ENCODE measurements at places on chromosomes 11 and 22.

GRCh38 chr22:23282089-23282501, 101.8 kb downstream of the BCR start:
- no peak for DNase-seq

DNA sequence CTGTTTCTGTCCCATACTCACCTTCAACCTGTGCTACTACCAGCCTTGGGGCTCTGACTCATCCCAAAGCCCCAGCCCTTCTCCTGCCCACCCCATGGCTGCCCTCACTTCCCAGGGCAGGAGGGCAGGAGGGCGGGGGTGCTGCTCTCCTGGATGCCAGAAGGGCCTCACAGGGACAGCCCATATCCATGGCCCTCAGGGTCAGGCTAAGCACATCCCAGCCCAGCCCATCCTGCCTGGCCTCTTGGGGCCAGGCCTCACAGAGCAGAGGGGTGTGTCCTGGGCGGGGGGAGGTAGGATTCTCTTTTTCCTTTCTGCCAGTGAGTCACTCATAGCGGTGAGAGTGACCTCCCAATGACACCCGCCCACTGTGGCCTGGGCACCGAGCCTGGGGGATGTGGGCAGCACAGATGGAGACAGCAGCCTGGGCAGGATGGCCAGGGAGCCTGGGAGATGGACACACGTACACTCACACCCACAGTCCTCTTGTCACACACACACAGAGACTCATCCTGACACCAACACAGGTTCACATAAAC, 2.4 kb downstream of the LTBP3 start:
- DNase-seq, result no peak

DNA sequence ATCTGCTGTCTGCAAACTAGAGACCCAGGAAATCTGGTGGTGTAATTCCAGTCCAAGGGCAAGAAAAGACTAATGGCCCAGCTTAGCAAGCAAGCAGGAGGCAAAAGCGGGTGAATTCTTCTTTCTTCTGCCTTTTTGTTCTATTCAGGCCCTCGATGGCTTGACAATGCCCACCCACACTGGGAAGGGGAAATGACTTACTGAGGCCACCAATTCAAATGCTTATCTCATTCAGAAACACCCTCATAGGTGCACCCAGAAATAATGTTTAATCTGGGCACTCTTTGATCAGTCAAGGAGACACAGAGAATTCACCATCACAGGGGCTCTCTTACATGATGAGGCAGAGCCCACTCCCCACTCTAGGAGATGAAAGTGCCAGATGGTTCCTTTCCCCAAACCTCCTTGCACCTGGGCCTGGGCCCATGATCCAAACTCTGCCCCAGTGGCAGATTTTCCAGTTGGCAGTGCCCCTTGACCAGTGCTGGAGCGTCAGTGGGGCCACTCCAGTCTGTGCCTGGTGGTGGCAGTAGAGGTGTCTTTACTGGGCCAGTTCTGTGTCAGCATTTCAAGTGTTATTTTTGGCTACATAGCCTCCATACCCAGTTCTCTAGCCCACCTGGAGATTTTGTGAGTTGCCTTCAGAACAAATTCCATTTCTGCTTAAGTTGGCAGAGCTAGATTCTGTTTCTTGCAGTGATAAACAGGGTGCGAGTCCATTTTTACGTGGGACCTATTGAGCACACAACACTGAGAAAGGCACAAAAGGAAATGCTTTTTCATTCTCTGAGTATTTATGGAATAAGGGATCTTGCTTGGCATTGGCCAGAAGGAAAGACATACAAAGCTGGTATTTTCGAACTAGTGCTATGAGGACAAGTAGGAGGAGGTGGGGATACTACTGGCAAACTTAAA, 7.5 kb downstream of the ELMOD1 start:
- DNase-seq, result no peak

GRCh38 chr22:24996420-24996952, 44.0 kb downstream of the KIAA1671 start:
- DNase-seq, result no peak

DNA sequence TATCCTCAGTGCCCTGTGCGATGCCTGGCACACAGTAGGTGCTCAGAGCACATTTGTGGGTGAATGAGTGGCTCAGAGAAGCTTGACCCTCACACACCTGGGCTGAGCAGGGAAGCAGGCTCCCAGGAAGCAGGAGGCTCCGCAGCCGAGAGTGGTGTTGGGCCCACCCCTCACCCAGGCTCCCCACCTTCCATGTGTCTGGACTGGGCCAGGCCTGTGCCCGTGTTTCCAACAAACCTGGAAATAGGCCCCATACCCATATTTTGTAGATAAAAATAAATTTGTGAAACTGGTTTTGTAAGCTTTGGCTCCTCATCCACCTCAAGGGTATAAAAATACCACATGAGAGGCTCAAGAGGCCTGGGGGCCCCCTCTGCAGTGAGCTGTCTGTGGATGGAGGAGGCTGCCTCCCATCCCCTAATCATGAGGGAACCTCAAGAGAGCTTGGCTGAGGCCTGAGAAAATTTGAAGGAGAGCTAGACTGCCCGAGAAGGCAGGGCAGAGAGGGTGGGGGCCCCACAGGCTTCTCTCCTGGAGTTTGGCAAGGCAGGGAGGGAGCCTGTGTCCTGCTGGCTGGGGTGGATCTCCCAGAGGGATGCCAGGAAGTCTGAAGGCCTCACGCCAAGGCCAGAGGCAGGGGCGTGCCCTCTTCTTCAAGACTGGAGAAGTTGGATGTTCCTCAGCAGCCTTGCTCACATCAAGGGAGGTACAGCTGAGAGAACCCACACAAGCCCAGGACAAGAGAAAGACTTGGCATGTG, 147.0 kb upstream of the NECTIN1 start:
- no peak for DNase-seq

- DNase-seq, result no peak
Measured at GRCh38 chr11:70169127-70169526, 34.0 kb upstream of the FADD start.

GRCh38 chr11:131980888-131981668, 610.7 kb downstream of the NTM start:
- DNase-seq, result no peak

GRCh38 chr22:42754658-42755057, 34.0 kb upstream of the A4GALT start:
- no peak for DNase-seq
